ENCODE measurements at places on chromosomes 2 and 18.

- no peak for DNase-seq
These were observed 24.2 kb upstream of the PTPN4 start for GRCh38 chr2:119735565-119735964.

GRCh38 chr2:229244975-229245374, 26.1 kb downstream of the PID1 start:
- no peak for DNase-seq

- no peak for DNase-seq
These were observed 89.5 kb upstream of the NCK2 start for GRCh38 chr2:105655244-105655643.

DNA sequence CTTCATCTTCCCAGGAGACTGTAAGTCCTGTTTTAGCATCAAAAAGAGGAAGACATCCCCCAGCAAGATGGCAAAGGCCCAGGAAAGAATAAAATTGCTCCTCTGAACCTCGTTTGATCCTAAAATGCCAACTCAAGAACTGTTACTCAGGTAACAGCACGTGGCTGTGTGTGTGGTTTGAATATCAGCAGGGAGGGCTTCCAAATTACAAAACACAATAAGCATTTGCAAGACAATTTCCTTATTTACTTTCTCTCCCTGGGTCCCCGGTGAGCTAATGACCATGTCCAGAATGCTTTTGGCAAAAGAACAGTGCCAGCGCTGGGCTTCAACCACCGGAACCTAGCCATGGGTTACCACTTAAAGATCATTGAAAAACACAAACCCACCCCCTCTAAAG, 163.6 kb downstream of the C1D start:
- no peak for DNase-seq

DNA sequence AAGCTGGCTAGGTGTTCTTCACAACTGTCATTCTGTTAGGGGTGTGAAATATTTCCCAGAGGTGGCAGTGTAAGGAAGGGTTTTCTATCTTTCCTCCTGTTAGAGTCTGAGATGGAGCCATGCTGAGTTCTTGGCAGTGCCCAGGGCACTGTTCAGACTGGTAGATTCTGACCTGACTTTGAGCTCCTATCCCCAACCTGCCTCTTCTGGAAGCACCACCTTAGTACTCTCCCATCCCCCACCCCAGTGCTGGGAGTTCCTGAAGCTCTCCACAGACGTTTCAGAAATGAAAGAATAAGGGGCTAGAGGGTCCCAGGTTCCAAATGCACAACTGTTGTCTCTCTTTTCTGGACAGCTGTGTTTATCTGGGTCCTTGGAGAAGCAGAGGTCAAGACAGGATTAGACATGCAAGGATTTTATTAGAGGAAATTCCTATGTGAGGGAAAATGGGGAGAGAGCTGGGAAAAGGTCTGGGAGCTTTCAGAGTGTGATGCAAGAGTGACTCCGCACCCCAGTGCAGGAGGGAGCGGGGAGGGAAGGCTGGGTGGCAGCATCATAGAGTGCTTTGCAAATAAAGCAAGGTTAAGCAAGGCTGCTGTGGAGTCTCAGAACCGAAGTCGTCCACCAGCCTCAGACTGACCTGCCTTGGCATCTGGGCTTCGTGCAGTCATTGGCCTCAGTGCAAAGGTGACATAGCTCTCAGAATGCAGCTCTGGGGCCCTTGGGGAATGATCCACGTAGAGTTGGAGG, 75.5 kb downstream of the SLC4A3 start:
- DNase-seq, result no peak

GRCh38 chr2:225182126-225182525, 139.9 kb upstream of the DOCK10 start:
- DNase-seq, result no peak

DNA sequence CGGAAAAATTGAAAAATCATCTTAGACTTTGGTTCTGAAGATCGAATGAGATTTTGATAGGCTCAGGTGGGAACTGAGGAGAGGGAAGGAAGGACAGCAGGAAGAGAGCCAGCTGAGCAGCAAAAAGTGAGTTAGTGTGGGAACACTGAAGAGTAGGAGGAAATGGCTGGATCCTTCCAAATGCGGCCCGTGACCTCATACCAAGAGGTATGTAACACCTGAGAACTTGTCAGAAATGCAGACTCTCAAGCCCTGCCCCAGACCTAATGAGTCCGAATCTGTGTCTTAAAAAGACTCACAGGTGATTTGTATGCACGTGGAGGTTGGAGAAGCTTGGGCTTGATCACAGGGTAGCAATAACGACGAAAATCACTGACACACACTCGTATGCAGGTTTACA, 42.0 kb downstream of the COL4A3 start:
- DNase-seq, result no peak

- DNase-seq, result no peak
These were observed 79.4 kb downstream of the SLC4A3 start for GRCh38 chr2:219706823-219707281.

DNA sequence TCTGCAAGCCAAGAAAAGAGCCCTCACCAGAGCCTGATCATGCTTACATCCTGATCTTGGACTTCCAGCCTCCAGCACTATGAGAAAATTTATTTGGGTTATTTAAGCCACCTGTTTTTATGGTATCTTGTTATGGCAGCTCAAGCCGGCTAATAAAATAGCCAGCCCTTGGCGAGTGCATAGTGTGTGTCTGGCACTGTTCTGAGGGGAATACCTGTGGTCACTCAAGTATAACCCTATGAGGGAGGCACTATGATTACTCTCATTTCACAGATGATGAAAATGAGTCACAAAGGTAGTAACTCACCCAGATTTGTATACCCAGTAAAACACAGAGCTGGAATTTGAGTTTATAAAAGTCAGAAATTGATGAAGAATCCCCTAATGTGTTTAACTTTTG, 556.9 kb upstream of the SETBP1 start:
- no peak for DNase-seq

GRCh38 chr18:36446059-36446458, 148.5 kb downstream of the FHOD3 start:
- no peak for DNase-seq

DNA sequence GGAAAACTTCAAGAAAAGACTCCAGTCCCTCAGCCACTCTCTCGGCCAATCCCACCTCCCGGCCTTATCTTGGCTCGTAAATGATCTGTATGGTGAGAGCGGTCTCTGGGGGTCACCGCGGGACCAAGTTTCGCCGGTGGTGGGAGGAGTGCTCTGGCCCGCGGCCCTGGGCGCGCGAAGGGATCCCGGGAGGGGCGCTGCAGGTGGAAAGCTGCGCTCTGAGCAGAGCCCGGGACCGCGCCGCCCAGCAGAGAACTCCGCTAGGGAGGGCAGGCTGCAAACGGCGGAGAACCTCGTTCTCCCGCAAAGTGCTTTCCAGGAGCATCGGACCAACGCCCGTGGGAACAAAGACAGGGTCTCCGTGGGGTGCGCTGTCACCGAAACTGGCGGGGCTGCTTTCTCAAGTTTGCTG, 622 bp downstream of the LRP2 start:
- DNase-seq, result no peak

DNA sequence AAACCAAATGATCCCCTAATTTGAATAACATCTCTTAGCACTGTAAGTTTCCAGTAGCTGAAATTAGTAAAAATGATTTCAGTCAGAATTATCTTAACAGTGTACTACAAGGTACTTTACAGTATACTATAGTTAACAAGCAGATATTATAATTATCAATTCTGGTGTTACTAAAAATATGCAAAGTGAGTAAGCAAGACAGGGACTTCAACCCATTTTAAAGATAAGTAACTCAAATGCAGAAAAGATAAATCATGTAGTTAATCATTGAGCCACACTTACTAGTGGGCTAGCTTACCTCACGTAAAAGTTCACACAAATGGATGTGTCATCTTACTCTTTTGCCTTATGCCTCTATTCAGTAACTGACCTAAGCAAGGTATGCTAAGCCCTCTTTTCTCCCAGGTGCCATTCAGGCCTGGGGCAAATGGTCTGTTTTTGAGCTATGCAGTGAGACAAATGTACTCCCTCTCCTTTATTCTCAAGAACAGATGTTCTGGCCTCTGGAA, 101.0 kb downstream of the NBAS start:
- no peak for DNase-seq

- DNase-seq, result no peak
These were observed 115.7 kb downstream of the VIT start for GRCh38 chr2:36812196-36812595.

DNA sequence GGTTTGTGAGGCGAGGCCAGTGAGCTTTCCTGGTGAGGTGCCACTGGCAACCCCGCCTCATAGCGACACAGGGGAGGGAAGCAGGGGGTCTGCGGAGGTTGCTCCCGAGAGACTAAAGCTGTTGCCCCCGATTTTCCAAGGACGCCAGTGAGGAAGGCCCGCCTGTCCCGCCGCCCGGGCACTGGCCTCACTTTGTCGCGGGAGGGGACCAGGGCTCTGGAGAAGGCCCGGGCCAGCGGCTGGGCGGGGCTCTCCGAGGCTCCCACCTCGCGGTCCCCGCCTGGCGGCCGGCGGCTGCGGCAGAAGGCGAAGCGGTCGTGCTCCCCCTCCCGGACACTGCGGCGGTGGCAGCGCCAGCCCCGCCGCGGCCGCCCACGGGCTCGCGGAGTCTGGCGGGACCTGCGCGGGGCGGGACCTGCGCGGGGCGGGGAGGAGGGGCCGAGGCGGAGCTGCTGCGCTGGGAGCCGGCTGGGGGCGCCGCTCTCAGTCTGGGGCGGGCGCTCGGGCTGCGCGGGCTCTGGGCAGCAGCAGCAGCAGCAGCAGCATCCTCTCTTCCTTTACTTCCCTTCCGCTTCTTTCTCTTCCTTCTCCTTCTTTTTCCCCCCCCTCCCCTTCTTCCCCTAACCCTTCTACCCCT, at the start of gene MAP2:
MAP2 (plus strand) TSS at position 486 of the 637 bp plus-strand sequence. CDS start 229,124 bp downstream, outside the sequence.
- DNase-seq, result no peak

- DNase-seq, result no peak
These were observed 106.5 kb downstream of the EVA1A start for GRCh38 chr2:75454241-75454620.

GRCh38 chr18:67043276-67043675, 439.4 kb upstream of the CDH19 start:
- no peak for DNase-seq

DNA sequence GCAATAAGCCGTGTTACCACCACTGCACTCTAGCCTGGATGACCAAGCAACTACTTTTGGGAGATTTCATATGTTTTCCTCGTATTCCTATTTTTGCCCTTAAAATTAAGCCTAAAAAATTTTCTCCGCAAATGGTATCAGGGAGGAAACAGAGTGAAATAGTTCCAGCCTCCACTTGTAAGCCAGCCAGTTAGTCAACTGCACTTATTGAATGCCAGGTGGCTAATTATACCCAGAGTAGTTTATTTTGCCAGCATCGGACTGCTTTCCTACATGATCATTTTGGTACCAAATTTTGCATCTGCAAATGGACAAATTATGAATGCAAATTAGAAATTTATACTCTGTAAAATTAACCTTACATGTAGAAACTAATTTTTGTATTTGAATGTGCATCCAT, 90.2 kb upstream of the ARHGAP28 start:
- no peak for DNase-seq

GRCh38 chr2:3500326-3500899, 18.9 kb downstream of the ADI1 start:
- DNase-seq, result no peak

DNA sequence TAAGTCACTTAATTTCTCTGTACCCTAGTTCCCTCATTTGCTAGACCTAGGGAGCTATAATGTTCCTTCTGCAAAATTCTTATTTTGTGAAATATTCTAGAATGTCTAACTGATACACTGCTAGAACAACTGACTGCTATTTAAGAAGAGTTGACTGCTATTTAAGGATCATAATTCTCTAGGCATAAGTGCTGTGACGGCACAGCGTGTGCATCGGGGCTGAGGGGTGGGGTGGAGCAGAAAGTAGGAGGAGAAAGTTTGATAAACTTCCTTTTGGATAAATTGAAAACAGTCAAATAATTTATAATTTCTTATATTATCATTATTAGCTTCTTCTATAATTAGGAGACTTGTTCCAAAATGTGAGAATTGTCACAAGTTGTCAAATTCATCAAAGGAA, 10.4 kb upstream of the ACTR3 start:
- DNase-seq, result no peak

- no peak for DNase-seq
These were observed 172.5 kb downstream of the AGAP1 start for GRCh38 chr2:235666213-235666781.

DNA sequence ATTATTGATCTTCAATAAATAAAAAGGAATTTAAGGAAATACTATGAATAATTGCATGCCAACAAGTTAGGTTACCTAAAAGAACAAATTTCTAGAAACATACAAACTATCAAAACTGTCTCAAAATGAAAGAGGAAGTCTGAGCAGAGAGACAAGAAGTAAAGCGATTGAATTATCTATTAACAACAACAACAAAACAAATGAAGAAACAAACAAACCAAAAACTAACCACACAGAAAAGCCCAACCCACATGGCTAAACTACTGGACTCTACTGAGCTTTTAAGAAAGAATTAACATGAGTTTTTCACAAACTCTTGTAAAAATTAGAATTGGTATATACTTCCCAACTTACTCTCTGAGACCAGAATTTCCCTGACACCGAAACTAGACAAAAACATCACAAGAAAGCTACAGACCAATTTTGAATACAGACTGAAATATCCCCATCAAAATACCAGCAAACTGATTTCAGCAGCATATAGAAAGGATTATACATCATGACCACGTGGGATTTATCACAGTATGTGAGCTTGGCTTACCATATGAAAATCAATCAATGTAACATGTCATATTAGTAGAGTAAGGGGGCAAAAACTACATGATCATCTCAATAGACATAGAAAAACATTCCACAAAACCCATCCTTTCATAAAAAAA, 16.6 kb upstream of the GALNT1 start:
- DNase-seq, result no peak

DNA sequence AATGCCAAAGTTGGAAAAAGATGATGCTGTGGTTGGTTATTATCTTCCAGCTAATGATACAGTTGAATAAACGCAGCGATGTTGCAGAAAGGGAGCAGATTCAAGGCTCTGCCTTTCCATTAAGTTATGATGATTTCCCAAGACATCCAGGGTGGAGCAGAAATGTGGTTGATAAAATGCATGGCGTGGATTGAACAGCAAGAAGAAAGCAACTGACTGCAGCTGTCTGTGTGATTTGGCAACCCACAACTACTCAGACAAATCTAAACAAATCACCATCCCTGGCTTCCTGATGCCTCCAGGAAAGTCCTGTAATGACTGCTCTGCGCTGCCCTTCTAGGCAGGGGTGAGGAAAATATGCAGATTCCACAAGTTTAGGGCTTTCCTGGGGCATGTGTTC, 166.3 kb downstream of the NRP2 start:
- no peak for DNase-seq
